Aorta (tissue), 5 donors: ENCODE measurements at places on chromosomes 7 and 10. TPM values are rescaled to one million over a fixed set of nuclear protein-coding genes. Genes with fewer than 3 reads are reported as not detected.

DNA sequence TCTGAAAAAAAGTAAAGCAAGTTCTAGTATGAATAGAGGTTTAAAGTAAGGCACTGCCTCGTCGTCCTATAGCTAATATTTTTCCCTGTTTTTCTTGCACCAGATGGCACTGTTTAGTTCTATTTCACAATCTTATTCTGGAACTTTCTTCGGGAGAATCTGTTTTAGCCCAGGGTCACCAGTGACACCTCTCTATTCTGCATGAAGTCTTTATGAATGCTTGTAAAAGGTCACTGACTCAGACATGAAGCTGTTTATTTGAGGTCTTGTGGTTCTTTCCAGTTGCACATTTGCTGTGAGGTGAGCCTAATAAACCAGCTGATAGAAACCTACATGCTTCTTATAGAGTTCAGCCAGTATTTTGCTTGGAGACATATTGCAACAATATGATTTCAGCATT, 444.3 kb downstream of the AUTS2 start:
- DNase-seq: no peak

The PRSS37 gene
- total RNA-seq: not detected

The ERV3-1 gene
- total RNA-seq: 22.0 TPM

- DNase-seq: peak; percentile 54
Observed at GRCh38 chr10:47287365-47287802, 12.6 kb upstream of the GDF10 start.

GRCh38 chr10:92122941-92123450, 167.9 kb downstream of the CPEB3 start:
- no peak for DNase-seq

- DNase-seq: no peak
Observed at GRCh38 chr7:40401406-40401805, 266.6 kb downstream of the SUGCT start.
